ENCODE measurements at places on chromosomes 5 and 9.

DNA sequence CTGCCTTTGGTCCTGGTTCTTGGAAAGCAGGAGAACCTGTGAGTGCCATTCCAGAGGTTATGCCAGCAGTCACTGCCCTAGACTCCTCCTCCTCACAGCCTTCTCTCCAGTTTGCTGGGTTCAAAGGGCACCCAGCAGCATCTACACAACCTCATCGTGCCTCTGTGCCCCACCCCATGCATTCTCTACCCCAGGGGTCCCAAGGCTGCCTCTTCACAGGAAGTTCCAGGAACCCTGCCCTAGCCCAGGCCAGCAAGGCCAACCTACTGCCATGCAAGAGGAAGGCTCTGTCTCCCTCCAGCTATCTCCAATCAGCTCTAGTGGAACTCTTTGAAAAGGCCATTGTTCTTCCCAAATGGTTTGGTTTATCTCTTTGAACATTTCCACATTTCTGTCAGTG, 21.2 kb downstream of the ENC1 start:
- DNase-seq: no peak

- no peak for DNase-seq
Measured at GRCh38 chr9:121383715-121384114, 13.7 kb upstream of the STOM start.

GRCh38 chr9:127165116-127165515, 42.7 kb upstream of the ANGPTL2 start:
- no peak for DNase-seq

DNA sequence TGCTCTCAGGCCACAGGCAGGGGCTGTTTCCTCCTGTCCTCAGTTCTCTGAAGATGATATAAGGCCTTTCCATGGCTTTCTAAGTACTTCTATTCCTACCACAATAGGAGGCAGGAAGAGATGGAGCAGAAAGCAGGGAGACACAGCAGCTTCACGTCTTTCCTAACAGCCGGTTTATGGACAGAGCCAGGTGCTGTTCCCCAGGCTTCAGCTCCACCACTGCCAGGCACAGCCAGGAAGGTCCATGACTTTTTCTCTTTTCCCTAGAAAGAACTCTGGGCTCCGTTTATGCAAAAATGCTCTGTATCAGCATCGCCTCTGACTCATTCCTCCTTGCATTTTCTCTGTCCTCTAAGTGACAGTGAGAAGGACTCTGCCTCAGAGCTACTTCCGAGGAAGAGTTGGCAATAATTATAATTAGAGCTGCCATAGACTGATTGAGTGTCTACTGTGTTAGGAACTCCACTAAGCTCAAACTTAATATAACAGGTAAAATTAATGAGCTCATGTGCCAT, 478.5 kb downstream of the RASEF start:
- no peak for DNase-seq

- DNase-seq: no peak
Measured at GRCh38 chr9:35858458-35858857, 11.7 kb downstream of the OR13J1 start.

DNA sequence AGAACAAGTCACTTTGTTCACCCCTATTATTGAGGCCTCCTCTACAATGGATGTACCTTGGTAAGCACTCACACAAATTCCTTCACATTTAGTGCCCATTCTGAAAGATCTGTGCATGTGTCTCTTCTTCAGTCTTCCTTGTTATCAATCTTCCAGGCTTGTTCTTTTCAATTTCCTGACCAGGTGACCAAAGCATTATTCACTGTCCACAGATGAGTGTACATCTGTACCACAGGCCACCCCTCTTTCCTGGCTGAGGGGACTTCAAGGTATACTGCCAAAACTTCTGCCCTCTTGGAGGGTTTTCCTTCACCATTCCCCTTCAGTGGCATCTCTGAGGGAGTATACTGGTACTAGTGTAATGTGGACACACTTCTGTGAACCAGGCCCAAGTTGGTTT, 25.5 kb upstream of the STOM start:
- no peak for DNase-seq

- no peak for DNase-seq
Measured at GRCh38 chr9:130192382-130192999, 20.3 kb downstream of the NCS1 start.

- no peak for DNase-seq
Measured at GRCh38 chr9:81829195-81829882, 98.9 kb upstream of the SPATA31D4 start.

GRCh38 chr5:6742081-6742758, 29.0 kb downstream of the TENT4A start:
- DNase-seq: no peak

Data from fibroblast of skin of left quadriceps (primary cell).